ENCODE measurements at places on chromosomes 16 and 17.

- ATAC-seq: no peak
These were observed 454.1 kb downstream of the SOX9 start for GRCh38 chr17:72574675-72575510.

DNA sequence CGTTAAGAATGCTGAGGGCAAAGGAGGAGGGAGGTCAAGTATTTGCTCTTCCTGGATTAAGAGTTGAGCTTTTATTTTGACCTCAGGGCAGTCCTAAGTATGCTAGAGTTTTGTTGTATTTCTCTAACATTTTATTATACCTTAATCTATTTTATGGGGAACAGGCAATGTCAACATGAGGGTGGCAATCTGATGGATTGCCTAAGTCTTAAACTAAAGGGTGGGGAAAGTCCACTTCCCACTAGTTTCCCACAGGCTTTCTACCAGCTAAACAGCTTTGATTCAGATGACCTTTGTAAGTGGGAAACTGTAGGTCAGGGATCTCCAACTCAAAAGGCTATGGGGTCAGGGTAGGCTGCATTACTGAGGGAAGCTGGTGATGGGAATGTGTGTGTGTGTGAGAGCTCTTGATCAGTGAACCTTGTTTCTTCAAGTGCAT is 24.9 kb downstream of the HSD17B2 start:
- no peak for ATAC-seq

- ATAC-seq: no peak
These were observed 52.4 kb downstream of the B9D1 start for GRCh38 chr17:19310151-19310550.

DNA sequence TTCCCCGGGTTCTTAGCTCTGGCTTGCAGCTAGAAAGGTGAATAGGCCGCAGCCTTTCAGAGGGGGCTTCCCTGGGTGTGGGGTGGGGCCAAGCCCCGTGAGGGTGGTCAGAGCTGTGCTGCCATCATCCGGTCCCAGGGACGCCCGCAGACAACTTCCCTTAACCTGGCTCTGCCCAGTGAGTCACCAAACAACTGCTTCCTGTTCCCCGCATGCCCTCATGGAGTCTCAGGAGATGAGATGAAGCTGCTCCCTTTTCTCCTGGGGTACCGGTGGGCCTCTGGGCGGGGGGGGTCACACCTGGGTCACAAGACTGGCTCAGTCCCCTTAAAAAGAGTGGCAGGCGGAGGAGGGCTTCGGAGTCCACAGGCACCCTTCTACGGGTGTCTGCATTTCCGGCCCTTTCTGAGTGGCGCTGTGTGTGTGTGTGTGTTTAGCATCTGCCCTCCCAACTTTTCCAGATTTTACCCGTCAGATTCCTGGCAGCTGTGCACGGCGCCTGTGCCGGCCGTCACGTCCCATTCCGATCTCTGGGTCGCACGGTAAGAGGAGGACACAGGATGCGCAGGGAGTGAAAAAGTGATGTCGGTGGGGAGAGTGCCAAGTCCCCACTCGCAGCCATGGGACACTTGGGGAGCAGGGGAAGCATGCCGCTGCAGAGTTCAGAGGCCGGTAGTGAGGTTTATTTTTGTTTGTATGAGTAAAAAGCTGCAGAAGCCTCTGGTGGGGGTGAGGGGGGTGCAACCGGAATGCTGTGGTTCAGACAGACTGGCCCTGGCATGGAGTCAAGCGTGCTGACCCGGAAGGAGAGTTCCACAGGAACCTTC is 16.8 kb downstream of the HIC1 start:
- ATAC-seq: peak; percentile 52

DNA sequence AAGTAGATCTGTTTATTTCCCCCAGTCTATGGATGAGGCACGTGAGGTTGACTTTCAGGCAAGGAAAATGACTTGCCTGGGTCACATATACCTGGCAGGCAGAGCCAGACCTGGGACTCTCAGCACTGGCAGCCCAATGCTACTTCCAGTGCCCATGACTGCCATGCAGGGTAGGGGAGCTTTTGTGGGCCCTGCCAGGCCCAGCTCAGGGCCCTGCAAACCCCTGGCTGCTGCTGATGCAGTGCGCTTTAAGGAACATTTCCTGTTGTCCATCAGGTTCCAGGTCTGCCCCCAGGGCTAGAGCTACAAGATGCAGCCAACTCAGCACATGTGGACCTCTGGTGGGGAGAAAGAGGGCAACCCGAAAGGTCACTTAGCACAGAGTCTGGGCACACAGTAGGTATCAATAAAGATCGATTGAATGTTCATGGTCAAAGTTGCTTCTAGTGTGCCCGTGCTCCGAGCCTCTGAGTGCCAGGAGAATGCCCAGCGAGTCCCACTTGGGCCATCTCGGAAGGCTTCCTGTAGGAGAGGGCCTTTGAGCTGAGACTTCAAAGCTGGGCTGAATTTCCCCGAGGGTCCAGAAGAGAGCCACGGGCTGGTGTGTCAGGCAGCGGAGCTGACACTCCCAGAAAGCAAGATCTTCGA is 513 bp upstream of the TBX21 start:
- ATAC-seq: no peak

GRCh38 chr17:3647769-3648555 is 11.4 kb downstream of the CTNS start:
- ATAC-seq: no peak

DNA sequence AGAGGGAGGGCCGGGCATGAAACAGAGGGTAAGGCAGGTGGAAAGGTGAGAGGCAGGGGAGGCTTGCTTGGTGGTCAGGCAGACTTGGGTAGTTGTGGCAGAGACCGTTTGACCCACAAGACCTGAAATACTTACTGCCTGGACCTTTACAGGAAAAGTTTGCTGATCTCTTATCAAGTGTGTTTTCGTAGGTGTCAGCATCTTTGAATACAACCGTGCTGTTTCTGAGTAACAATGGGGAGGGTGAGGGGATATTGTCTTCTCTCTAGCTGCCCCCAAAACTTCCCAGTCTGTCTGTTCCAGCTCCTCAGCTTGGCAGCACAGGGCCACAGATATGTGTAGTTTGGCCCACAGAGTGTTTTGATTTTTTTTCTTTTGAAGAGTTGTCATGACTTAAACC is 212.5 kb upstream of the MPHOSPH6 start:
- ATAC-seq: no peak

GRCh38 chr17:59371416-59372100 is 40.1 kb downstream of the YPEL2 start:
- ATAC-seq: peak; percentile 81

DNA sequence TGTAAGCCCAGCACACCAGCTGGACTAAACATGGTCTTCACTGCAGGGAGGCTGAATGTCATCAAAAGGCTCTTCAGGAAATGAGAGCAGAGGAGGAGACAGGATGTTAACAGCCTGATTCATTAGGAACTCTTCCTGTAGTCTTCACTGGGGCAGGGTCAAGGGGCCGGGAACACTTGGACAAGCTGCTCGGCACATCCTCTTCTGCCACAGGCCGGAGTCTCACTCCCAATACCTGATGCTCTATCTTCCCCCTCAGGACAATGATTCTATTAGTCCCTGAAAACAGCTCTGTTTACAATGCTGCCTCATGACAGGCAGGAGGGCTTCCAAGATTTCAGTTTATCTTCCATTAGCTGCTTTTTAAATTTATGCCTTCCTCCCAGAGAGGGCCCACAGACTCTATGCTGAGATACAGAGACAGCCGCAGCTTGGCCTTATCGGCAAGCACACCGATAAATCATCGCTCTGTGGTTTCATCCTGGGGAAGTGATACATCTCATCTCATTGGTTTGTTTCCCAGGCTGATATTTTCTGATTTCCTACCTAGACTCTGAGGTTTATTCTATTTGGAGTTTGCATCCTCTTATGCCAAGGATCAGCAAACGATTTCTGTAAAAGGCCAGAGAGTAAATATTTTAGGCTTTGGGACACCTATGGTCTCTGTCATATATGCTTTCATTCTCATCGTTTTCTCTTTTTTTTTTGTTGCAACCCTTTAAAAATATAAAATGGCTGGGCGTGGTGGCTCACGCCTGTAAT is 214.0 kb upstream of the ASIC2 start:
- ATAC-seq: no peak

- ATAC-seq: no peak
These were observed 37.8 kb downstream of the ITGAE start for GRCh38 chr17:3762922-3763776.

- ATAC-seq: no peak
These were observed 355.4 kb upstream of the SOX9 start for GRCh38 chr17:71765437-71765836.

- no peak for ATAC-seq
These were observed 7.5 kb downstream of the STX1B start for GRCh38 chr16:31002862-31003341.

DNA sequence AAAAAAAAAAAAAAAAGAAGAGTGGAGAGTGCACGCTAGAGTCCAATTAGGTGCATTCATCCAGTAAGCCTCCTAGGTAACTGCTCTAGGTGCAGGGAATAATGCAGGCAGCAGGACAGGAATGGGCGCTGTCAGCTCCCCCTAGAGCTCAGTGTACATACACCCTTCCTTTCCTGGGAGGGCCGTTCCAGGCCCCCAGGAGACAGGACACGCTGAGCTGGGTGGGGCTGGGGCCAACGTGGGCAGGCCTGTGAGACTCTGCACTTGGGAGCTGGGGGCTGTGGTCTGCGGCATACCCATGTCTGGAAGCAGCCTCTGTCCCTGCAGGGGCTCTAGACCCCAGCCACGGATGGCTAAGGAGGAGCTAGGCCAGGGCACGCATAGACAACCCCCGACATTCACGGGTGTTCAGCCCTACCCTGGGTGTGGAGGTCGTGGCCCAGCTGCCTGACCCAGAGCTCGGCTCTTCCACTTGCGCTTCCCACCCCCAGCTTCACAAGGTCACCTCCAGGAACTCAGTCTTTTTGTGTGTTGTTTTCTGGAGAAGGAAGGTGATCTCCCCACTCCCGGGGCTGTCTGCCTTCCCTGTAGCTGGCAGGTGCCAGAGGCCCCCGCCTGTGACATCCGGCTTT is 1.0 kb upstream of the ANTKMT start:
- no peak for ATAC-seq

- ATAC-seq: no peak
These were observed 18.4 kb upstream of the UBE2I start for GRCh38 chr16:1290860-1291575.
